NCI-H187 treated with DMSO at 0.1 percent for 48 hours (cell line): ENCODE measurements at places on chromosomes 3 and 15.

GRCh38 chr15:56996093-56996492, 77.6 kb downstream of the TCF12 start:
- DNase-seq: no peak

DNA sequence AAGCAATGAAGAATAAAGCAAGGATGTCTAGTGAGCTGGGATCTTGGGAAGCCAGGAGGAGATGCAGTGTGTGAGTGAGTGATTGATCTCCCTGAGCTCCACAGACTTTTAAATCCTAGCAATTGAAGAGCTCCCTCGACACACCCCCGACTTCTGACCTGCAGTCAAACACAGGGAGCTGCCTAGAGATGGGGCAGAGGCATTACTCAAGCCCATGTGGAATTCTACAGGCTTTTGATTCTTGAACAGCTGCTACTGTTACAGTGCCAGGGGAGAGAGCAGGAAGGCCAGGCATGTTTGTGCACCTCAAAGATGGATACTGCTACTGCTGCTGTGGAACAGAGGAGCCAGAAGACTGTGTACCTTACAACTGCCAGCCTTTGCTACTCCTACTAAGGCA, 1403.1 kb upstream of the ALCAM start:
- DNase-seq: no peak

GRCh38 chr3:104178680-104179079, 1188.0 kb upstream of the ALCAM start:
- no peak for DNase-seq

- no peak for DNase-seq
Measured at GRCh38 chr15:92527197-92527596, 128.4 kb downstream of the FAM174B start.

GRCh38 chr15:51448622-51449399, 107.4 kb downstream of the GLDN start:
- DNase-seq: no peak

- no peak for DNase-seq
Measured at GRCh38 chr3:134368751-134369105, 5.5 kb downstream of the AMOTL2 start.

DNA sequence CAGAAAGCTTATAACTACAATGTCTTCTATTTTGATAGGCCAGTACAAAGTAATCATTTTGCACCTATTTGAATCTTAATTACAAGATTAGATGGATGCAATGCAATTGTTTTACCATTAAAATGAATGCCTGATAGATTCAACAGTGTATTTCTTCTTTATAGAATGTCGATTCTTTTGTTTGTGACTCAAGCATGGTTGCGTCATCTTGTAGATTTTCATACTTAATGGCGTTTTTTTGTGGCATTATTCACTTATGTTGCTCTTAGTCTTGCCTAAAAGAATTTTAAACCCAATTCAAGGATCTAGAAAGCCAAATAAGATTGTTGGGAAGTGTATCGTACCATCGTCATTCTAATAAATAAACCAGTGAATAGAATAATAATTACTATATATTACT, 21.4 kb downstream of the ZBTB38 start:
- DNase-seq: no peak

GRCh38 chr3:4996223-4996765, 17.1 kb downstream of the BHLHE40 start:
- DNase-seq: no peak

DNA sequence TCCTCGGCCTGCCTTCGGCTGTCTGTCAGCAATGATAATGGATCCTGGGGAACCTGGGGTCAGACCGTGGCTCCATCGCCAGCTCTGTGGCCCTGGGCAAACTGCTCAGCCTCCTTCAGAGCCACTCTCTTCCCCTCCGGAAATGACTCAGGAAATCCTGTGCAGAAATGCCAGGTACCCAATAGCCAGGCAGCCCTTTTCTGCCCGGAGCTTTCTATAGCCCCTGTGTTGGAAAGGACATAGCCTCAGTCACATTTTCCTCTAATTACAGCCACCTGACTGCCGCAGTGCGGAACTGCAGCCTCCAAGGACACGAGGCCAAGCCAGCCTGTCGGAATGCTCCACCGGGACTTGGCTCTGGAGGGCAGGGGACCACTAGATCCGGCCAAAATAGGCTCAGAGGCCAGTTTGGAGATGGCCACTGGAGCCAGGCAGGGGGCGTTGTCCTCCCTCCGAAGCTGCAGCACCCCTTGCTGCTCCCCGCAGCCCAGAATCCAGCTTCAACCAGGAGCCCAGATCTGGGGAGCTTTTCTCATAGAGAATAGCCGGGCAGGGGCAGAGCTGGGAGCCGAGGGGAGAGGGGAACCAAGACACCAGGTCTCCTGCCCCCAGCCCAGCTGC, 11.6 kb upstream of the ZXDC start:
- DNase-seq: no peak

DNA sequence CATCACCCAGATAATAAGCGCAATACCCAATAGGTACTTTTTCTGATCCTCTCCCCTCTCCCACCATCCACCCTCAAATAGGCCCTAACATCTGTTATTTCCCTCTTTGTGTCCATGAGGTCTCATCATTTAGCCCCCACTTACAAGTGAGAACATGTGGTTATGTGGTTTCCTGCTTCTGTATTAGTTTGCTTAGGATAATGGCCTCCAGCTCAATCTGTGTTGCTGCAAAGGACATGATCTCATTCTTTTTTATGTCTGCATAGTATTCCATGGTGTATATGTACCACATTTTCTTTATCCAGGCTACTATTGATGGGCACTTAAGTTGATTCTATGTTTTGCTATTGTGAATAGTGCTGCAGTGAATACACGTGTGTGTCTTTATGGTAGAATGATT, 165.4 kb downstream of the MBNL1 start:
- DNase-seq: no peak

GRCh38 chr3:134363381-134363755, 10.9 kb downstream of the AMOTL2 start:
- DNase-seq: no peak

DNA sequence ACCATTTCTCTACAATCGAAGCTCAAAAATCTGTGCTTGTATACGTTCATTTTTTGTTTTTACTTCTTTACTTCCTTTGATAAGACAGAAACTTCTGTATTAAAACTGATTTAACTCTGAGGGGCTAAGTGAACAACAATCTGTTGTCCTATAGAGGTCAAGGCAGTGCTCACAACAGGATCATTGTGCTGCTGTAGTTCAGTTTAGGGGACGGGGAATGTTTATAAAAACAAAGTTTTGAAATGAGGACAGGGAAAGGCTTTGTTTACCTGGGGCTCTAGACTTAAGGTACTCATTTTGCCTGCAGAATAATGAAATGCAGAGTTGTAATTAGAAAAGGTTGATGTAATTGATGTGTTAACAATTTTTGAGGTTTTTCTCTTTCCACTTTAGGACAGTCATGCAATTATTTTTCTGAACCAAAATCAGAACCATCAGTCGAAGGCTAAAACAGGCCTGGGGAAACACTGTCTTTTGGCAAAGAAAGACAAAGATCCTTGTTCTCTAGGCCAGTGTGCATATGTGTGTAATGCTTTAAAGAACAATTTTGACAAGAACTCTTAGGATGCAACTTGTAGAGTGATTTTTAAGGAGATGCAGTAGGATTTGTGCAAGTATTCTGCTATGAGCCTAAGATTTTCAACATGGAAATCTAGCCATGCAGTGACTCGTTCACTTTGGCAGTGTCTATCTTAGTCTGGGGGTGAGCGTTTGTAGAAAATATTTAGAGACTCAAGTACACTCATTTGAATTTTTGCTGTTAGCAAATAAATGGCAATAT, 165.2 kb downstream of the PGPEP1L start:
- no peak for DNase-seq

GRCh38 chr3:133967992-133968892, 61.5 kb downstream of the SLCO2A1 start:
- DNase-seq: no peak
